Left renal pelvis (tissue), 4 donors: ENCODE measurements at places on chromosomes 13 and 19. TPM values are rescaled to one million over a fixed set of nuclear protein-coding genes. Genes with fewer than 3 reads are reported as not detected.

The PPP2R1A gene
- polyA plus RNA-seq, result 442 TPM

- no peak for DNase-seq
Measured at GRCh38 chr19:33714149-33714548, 82.5 kb upstream of the KCTD15 start.

The ZNF548 gene
- polyA plus RNA-seq, result 21.8 TPM

GRCh38 chr19:32091241-32091640 lies 254.2 kb upstream of the ZNF507 start:
- DNase-seq, result no peak

GRCh38 chr13:94712812-94713560 lies 641 bp upstream of the SOX21 start:
- DNase-seq, result no peak

DNA sequence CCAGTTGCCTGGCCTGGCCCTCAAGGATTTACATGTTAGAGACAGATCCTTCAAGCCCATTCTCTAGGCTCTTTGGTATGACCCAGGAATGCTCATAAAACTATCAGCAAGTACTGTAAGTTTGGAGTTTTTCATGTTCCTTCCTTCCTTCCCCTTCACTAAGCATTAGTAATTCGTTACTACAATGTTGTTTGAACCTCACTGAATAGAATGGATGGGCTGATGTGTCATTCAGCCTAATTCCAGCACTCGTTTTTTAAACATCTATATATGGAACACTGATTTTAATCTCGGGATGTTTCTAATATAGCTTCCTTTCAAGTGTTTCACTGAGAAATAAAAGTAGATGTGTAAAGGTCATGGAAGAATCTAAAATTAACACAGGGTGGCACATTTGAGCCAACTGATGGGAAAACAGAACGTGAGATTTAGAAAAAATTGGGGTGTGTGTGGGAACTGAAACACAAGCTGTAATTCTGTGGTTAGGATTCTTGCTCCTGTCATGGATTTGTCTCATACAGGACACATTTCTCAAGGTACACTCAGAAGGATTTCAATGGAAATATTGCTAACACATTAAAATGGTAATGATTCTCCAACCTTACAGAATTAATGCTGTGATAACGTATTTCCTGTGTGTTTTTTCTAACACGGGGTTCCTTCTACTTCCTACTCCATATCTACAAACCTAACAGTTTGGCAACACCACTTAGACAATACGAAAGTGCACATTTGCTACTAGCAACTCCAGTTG lies 93.4 kb downstream of the FLT1 start:
- DNase-seq, result no peak

DNA sequence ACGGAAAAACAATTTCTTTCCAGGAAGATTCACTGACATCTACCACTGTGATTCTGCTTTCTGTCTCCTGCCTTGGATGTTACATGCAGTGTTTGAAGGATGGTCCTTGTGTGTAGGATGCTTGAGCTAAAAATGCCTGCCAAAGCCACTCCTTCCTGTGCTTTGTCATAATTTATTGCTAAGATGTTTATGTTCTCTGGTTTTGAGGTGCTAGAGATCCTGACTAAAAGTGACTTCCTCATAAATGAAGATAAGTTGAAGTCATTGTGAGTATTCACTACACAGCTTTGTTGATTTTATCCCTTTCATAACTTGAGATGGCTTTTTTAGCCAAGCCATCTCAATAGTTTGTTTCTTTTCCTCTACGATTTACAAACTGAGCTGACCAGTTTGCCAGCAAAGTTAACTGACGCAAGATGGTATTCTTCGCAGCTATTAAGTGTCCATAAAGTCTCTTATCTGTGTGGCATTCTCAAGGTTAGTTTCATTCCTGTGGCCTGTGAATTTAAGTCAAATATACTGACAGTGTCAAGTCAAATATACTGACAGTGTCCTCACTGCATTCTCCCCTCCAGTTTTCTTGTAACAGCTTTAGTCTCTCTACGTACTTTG lies 15.7 kb upstream of the FBXL3 start:
- no peak for DNase-seq

The VSIG10L gene
- 4.7 TPM for polyA plus RNA-seq

The C19orf12 gene
- polyA plus RNA-seq, result 29.3 TPM

The GNA15 gene
- polyA plus RNA-seq, result 1.1 TPM

The NKPD1 gene
- polyA plus RNA-seq, result 0.06 TPM

The SLITRK5 gene
- 1.9 TPM for polyA plus RNA-seq

GRCh38 chr13:60654415-60654814 lies 257.4 kb downstream of the TDRD3 start:
- DNase-seq, result no peak

The IFNL1 gene
- not detected for polyA plus RNA-seq

DNA sequence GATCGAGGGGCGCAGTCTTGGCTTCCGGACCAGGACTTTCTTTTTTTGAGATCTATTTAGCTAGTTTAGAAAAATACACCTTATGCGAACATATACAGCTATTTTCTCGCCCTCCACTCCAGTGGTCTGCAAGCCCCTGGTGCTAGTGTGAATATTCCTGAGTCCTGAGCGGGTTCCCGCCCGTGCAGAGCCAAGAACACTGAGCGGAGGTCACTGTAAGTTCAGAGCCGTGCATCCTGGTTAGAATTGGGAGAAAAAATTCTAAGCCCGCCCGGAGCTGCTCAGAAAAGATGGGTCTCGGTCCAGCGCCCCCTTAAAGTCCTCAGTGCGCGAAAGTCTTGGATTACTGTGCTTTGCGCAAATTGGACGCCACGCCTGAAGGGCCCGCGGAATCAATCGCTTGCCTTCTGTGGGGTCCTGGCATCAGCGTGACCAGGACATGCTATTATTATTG lies 117.7 kb downstream of the KCNRG start:
- DNase-seq, result no peak

DNA sequence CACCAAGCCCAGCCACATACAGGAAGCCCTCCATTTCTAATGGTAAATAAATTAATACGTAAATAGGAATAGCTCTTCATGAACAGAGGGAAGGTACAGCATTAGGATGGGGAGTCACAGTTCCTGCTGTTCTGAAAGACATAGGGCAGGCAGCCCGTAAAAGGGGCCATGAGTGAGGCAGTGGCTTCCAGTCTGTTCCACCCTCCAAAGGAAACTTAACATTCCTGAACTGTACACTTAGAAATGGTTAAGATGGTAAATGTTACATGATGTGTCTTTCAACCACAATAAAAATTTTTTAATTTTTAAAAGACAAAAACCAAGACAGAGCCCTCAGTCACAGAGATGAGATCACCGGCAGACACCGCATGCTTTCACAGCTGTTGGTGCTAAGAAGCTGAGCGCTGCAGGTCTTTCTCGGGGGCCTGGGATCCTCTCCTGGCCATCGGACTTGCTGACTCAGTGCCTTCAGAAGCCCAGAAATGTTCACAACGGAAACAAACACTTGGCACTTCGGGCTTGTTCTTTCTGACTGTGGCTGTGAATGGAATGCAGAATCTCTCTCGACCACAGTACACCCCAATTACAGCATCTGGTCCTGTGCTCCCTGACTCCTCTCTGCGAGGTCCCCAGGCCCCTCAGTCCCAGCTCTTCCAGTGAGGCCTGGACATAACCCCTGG lies 36.4 kb downstream of the EPS15L1 start:
- DNase-seq, result no peak

DNA sequence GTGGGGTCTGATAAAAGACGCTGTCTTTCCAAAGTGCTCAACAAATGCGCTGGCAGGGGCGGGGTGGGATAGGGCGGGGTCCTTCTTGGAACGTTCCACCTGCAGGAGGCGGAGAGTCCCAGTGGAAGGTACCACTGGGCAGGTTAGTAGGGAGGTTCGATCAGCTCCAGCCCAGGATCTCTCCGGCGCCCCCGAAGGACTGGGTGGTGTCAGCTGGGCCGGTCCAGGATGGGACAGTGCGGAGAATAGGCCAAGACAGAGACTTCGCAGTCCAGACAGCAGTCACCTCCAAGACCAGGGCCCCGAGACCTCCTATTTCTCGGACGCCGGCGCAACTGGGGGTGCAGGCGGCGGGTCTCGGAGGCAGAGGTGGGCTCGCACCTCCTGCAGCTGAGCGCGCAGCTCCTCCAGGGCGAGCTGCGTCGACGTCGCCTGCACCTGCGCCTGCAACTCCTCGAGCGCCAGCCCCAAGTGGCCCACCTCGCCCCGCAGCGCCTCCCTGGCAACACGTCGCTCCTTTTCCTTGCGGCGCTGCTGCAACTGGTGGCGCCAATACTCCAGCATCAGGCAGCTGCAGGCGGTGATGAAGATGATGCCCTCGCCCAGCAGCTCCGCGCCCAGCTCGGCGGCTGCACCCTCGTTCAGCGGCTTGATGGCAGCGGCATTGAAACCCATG lies 21.6 kb downstream of the VASP start:
- DNase-seq, result no peak

GRCh38 chr19:41876847-41877832 lies at the start of gene CD79A:
TSS of gene CD79A (plus strand) at chr19:41877279. CDS start at chr19:41877305, 26 bp downstream.
- no peak for DNase-seq

- no peak for DNase-seq
Measured at GRCh38 chr13:109314101-109314500, 472.3 kb downstream of the IRS2 start.

DNA sequence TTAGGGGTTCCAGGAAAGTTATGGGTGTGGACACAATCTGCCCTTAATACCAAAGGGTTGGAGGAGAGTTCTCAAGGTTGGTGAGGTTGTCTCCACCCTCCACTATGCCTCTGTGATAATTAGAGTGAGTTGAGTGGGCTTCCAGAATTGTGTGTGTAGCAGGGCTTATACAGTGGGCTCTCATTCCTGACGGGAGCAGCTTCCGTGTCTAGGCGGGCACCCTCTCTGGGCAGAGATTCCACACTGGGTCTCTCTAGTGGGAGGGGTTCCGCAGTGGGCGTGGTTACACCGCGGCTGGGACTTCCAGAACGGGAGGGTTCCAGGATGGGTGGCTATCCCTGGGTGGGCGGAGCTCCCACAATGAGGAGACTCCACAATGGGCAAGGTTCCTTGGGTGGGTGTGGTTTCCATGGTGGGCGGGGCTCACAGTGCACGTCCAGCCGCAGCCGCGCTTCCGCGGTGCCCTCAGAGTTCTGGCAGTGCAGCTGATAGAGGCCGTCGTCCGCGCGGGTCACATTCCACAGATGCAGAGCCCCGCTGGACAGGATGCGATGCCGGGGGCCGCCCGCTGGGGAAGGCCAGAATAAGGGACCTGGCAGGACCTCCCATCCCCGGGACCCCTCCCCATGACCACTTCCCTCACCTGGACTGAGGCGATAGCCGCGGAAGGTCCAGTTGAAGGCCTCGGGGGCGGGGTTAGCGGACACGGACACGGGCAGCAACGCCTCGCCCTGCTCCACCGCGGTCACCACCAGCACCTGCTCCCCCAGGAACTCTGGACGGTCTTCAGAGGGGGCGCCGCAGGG lies 8.4 kb downstream of the NPHS1 start:
- no peak for DNase-seq

The ERICH4 gene
- 4.8 TPM for polyA plus RNA-seq

DNA sequence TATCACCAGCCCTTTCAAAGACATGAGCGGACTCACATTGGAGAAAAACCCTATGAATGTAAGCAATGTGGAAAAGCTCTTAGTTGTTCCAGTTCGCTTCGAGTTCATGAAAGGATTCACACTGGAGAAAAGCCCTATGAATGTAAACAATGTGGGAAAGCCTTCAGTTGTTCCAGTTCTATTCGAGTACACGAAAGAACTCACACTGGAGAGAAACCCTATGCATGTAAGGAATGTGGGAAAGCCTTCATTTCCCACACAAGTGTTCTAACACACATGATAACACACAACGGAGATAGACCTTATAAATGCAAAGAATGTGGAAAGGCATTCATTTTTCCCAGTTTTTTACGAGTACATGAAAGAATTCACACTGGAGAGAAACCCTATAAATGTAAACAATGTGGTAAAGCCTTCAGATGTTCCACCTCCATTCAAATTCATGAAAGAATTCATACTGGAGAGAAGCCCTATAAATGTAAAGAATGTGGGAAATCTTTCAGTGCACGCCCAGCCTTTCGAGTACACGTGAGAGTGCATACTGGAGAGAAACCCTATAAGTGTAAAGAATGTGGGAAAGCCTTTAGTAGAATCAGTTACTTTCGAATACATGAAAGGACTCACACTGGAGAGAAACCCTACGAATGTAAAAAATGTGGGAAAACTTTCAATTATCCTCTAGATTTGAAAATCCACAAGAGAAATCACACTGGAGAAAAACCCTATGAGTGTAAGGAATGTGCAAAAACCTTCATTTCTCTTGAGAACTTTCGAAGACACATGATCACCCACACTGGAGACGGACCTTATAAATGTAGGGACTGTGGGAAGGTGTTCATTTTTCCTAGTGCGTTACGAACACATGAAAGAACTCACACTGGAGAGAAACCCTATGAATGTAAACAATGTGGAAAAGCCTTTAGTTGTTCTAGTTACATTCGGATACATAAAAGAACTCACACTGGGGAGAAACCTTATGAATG lies 17.6 kb downstream of the ZNF791 start:
- no peak for DNase-seq

- no peak for DNase-seq
Measured at GRCh38 chr19:15790096-15790495, 2.6 kb downstream of the OR10H5 start.

The ABHD8 gene
- 13.5 TPM for polyA plus RNA-seq

The ELAVL3 gene
- 0.15 TPM for polyA plus RNA-seq

GRCh38 chr13:64568748-64569147 lies 2661.4 kb downstream of the PCDH9 start:
- DNase-seq, result no peak

The ZNF554 gene
- 9.0 TPM for polyA plus RNA-seq

- DNase-seq, result no peak
Measured at GRCh38 chr19:1074544-1075283, 7.7 kb downstream of the ARHGAP45 start.

GRCh38 chr19:28871099-28871725 lies 341.7 kb downstream of the UQCRFS1 start:
- no peak for DNase-seq

The HIPK4 gene
- polyA plus RNA-seq, result 0.20 TPM

DNA sequence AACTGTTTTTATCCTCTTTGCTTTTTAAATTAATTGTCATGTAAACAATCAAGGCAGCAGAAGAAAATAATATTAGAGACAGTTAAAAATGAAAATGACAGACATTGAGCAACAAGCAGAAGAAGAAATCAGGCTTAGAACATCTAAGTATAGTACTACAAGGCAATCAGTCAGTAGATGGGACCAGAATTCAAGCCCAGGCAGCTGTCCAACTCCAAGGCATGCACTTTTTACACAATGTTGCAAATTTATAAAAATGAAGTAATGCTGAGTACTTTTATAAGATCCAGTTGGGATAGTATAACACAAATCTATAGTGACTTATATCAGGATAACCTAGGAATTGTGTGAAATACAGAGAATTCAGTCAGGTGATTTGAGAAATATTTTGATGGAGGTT lies 2815.8 kb downstream of the PCDH9 start:
- DNase-seq, result no peak
